ENCODE measurements at places on chromosomes 3 and 15.

GRCh38 chr15:99669250-99669649 lies 64.0 kb downstream of the LYSMD4 start:
- DNase-seq, result no peak

DNA sequence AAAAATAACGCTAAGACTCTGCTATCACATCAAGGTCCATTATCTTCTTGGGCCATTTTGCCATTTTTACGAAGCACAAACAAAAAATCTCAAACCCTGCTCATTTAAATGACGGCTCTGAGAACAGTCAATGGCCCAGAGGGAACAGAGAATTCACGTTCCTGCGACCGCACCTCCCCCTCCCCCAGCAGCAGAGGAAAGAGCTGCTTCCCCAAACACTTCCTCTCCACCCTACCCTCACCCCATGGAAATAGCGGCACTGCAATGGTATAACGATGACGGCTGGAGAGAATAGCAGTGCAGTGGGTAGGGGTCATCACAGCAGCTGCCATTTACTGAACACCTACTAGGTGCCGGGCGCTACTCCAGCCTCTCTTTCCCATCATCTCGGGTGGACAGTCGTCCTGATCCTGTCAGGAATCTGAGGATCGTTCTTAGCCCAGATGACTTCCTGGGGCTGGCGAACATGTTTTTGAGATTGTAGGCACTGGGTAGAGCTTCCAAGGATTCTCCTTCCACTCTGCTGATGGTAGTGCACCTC lies 113.3 kb downstream of the IQSEC1 start:
- no peak for DNase-seq

DNA sequence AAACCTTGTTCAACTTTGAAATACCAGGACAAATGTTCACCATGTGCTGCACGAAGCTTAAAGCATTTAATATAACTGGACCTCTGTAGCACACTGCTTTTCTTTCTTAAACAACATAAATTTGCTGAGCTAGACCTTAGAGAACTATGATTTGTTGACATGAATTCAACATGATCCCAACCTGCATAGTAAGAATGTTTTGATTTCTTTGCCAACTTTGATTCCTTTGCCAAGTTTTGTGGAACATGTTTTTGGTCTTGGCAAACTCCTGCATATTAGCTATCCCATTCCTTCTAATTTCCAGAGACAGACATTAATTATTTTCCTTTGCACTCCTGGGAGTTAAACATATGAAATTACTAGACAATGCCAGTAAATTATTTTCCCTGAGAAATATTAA lies 197.2 kb upstream of the RBMS3 start:
- DNase-seq, result no peak

DNA sequence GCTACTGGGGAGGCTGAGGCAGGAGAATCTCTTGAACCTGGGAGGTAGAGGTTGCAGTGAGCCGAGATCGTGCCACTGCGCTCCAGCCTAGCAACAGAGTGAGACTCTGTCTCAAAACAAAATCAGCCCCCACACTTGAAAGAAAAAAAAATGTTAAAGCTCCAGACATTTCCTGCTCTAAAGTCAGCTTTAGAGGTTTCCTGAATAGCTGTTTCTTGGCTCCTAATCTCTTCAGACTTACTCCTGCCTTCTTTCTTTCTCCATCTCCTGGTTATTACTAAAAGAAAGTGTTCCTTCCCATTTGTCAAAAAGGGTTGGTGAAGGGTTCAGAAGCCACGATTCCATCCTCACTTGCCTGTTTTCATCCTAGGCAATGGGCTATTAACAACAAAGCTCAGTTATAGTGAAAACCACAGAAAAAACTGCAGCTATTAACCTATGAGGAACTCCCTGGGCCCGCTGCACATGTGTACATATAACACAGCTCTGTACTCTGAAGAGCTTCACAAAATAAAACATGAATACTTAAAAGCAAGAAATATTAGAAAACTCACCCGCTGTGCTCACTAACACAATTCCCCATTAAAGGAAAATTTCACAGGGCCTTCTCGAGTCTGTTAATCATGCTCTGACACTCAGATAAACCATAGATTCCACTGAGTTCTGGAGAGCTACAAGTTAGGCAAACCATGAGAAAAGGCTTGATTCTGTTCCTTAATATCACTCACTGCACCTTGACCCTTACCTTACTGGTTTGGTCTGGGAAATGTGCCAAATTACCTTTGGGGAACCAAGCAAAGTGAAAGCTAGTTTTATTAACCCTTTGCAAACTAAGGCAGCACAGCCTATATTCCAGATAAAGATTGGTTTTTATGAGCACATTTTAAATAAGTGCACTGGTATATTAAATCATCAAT lies 89.9 kb upstream of the TSPAN3 start:
- peak; percentile 82 for DNase-seq

DNA sequence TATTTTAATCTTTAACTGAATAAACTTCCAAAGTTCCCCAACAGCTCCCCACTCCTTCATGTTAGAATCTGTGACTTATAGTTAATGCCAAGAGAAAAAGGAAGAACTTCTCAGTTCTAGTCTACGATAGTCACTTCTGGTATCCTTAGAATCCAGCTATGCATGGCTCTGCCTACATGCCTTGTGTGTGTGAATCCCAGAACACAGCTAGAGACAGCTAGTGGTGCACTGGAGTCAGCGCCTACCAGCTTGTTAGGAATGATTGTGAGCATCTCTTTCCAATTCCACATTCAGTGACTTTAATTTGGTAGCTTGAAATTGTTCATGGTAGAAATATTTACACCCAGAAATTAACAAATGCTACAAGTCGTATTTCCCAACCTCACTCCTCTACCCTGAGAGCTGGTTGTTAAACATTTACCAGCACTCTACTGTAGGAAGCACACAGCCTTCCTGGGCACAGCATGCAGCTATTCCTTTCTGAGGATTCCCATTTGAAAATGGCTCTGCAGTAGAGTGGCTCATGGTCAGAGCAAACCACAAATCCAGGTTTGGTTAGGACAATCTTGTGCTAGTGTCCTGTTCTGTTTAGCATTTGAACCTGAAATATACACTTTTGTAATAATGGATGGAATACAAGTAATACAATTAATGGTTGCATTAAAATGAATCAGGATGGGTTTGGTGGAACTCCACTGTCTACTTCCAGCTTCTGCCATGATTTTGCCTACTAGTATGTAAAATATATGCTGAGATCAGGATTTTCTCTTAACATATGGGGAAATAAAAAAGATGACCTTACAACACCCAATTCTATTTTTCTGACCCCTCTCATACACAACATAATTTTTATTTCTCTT lies 371.0 kb upstream of the GBE1 start:
- DNase-seq, result no peak

- no peak for DNase-seq
Observed at GRCh38 chr3:136671921-136672320, 80.3 kb downstream of the STAG1 start.

DNA sequence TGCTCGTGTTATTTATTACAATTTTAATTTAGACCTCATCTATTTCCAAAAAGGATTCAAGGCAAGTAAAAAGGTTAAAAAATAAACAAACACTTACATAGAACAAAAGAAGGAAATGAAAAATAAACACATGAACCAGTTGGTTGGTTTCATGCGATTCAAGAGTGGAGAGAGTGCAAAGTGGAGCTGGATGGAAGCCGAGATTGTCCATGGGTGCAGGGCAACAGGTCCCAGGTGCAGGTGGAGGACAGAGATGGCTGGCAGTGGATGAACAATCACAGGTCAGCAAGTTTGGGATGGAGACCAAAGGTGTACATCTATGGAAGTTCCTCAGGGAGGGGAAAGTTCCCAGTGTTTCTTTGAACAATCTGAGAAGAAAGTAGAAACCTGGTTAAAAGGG lies 11.6 kb upstream of the SEMA5B start:
- DNase-seq, result no peak

DNA sequence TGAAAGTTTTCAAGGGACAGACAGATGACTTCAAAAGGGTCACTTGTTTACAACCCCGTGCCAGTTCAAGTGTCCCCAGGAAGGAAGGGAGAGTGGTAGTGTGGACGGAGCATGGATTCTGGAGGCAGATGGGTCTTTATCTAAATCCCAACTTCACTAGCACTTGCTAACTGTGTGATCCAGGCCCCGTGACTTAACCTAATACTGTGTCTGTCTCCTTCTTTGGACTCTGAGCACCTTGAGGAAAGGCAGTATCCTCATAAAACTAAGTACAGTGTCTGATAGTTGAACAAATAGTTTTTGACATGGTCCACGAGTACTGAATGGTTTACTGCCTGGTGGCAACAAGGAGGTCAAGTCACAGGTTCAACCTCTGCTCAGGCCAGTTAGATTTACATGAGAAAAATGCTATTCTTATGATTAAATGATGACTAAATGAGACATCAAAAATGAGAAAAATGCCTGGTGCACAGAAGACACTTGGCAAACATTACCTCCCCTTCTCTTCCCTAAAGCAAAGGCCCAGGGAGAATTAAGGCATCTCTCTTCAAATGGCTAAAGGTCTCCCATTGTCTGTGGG lies 48.9 kb downstream of the ABCC5 start:
- DNase-seq, result no peak

Measured in colonic mucosa (tissue), 4 donors.